ENCODE measurements at places on chromosomes 4 and X.

DNA sequence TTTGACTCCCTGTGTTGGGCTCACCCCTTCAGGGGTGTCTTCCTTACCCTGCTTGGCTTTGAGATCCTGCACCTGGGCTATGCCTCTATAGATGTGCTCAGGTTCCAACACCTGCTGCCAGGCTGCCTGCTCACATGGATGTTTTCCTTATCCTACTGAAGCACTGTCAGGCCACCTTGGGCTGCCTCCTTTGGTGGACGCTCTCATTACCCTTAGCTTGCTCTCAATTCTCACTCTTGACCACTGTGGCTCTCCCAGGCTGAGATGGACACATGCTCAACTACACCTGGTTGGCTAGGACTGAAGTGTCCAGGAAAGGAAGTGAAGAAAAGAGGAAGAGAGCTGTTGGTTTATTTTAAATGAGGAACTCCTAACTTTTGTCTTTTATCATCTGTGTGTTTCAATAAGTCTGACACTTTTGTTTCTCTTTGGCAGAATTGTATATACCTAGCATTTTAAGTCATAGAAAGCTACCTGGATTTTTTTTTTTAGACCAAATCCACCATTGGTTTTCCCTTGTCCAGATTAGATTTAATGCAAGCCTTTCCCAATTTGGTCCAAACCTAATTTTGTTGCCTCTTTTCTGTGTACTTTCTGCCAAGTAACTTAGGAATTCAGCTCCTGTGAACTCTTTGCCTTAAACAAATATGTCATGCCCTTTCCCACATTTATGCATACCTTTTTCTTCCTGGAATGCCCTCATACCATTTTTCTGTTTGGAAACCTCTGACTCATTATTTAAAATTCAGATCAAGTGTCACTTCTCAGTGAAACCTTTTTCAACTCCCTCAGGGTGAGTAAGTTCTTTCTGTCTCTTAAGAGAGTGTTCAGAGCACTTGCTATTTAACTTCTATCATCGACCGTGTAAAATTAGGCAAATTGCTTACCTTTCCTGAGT lies 175.8 kb downstream of the GC start:
- DNase-seq = no peak

GRCh38 chr4:2798399-2799223 lies 5.7 kb downstream of the SH3BP2 start:
- DNase-seq = no peak

DNA sequence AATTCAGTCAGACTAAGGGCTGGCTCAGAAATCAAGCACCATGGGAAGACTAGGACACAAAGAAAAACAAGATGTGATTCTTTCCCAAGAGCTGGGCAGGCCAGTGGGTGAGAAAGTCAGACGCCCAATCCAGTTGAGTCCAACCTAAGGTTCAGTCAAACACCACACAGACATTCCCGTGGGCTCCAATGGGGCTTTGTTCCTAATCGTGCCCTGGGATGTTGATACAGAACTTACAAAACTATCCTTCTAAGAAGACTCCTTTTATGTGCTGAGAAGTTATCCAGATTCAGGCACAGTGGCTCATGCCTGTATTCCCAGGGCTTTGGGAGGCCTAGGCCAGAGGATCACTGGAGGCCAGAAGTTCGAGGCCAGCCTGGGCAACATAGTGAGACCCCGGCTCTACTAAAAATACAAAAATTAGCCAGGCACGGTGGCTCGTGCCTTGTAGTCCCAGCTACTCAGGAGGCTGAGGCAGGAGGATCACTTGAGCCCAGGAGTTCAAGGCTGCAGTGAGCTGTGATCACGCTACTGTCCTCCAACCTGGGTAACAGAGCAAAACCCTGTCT lies 3.7 kb downstream of the BLOC1S4 start:
- no peak for DNase-seq

- DNase-seq = no peak
Observed at GRCh38 chrX:88397551-88397950, 349.5 kb upstream of the CPXCR1 start.

- DNase-seq = no peak
Observed at GRCh38 chr4:18394656-18395055, 373.1 kb upstream of the LCORL start.

DNA sequence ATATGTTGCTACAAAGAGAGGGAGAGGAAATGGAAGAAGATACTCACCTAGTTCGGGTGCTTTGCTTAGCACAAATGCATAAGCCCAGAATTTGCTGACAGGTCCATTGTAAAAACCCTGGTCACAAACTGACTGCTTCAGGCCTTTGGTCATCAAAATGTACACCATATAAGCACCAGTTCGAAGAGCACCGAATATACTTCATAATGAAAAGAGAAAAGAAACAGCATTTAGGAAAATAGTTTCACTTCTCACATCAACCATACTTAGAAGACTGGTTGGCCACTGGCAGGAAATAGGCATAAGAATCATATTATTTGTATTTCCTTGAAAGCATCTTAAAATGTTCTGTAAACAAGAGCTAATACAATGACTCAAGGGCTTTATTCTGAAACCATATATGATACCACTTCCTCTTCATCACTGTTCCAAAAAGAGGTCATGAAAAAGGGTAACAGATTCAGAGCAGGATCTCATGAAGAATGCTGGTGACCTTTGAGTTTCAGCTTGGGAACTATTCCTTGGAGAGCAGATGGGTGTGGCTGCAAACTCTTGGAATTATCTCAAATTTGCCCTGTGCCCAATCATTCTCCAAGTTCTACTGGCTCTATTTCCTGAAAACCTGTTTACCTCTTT lies 138.7 kb downstream of the ELOVL6 start:
- DNase-seq = no peak

GRCh38 chrX:132837126-132837525 lies 121.3 kb downstream of the HS6ST2 start:
- DNase-seq = no peak

DNA sequence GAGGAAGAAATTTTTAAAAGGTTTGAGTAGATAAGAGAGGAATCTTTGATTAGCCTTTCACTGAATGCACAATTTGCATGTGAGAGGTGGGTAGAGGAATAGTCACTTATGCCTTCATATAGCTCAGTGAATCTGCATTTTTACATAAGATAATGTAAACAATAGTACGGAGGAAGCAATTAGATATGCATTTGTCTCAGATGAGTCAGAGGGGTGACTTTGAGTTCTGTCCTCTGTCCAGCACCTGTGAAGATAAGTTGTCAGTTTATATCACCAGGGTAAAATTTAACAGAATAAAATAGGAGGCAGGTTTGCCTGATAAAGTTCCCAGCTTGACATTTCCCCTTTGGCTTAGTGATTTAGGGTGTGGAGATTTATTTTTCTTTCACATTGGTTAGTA lies 841.9 kb downstream of the PCDH18 start:
- no peak for DNase-seq

GRCh38 chr4:149702414-149703293 lies 113.0 kb downstream of the IQCM start:
- no peak for DNase-seq

DNA sequence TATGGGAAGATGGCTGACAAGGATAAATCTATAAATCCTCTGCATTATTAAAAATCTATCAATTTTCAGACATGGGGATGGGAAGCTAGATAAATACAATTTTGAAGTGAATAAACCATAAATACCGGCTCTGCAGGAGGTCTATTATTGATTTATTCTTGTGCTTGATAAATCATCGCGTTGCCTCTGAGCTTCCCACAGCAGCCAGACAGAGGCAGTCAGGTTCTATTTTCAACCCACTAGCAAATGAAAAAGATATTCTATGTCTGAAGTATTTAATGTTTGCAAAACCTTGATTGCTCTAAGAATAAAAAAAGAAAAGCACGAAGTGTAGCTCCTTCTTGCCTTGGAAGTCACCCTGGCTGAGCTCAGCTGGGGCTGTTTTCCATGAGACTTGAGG lies 216.2 kb downstream of the DHRSX start:
- DNase-seq = no peak

DNA sequence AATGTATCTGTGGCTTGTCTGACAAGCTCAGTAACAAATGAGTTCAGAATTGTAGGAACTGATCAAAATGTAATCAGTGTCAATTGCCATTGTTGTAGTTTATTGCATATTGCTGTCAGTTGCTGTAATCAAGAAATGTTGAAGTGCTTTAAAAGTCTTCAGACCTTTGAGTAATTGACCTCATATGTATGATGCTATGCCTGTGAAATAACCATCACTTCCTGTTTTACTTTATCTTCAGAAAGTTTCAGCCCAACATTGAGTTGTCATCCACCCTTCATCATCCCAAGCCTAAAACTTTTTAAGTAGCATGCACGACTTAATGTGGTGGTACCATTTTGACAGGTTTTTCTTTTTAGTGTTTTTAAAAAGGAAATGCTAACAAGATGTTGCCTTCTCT lies 212.4 kb downstream of the ARHGAP10 start:
- no peak for DNase-seq

- no peak for DNase-seq
Observed at GRCh38 chr4:18007625-18008024, 13.9 kb downstream of the LCORL start.

- no peak for DNase-seq
Observed at GRCh38 chr4:94826206-94826605, 68.5 kb downstream of the BMPR1B start.

GRCh38 chr4:154049457-154050181 lies 260.7 kb upstream of the SFRP2 start:
- DNase-seq = peak; percentile 22

Measured in neural crest cell (in vitro differentiated cells).